Activated T-cell treated with anti-CD3 and anti-CD28 coated beads for 48 hours (primary cell): ENCODE measurements at places on chromosomes 3 and 15.

GRCh38 chr3:132555306-132556035, 41.6 kb upstream of the ACKR4 start:
- no peak for DNase-seq

GRCh38 chr15:77846360-77846759, 213.6 kb upstream of the LINGO1 start:
- no peak for DNase-seq

GRCh38 chr15:47846128-47846868, 129.0 kb downstream of the SEMA6D start:
- DNase-seq: no peak

DNA sequence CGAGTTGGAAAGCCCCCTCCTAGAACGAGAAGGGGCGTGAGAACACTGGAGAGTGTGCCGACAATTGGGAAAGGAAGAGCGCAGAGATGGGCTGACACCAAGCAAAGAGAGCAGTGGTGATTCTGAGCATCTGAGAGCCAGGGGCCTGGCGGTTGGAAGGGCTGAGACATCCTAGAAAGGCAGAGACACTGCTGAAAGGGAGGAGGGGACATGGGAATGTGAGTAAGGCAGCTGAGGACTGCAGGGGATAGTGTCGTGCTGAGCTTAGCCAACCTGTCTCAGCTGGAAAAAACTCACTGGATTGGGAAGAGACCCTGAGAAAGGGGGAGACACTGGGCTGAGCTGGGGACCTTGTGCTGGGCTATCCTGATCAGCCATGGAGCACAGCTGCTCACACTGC, 58.1 kb upstream of the SLC6A6 start:
- no peak for DNase-seq

- DNase-seq: no peak
Measured at GRCh38 chr15:29331669-29332068, 62.0 kb upstream of the NSMCE3 start.

DNA sequence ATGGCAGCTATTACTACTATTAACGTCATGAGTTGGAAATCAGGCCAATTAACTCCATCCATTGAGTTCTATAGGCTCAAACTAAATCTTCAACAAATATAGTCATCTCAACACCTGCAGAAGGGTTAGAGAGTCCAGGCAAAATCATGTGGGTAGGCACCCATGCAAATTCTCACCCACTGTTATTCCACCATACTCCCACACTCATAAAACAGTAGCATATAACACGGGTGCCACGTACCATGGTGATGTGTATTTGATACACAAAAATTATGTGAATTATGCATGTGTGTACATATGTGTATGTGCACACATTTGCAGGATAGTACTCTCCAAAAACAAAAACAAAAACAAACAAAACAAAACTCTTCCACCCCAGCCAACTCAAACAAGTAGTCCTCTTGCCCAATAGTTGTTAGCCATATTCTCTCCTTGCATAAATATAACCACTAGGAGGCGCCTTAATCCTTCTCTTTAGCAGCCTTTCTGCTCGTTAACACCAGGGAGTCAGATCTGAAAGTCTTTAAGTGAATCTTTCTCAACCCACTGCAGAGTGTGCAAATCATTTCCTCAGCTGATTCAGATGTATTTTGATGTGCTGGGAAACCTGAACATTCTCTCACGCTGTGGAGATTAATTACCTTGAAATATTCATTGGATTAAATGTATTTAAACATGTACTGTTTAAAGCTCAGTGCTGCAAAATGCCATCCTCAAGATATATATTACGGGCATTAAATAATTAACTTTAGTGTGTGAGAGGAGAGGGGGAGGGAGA, 38.0 kb upstream of the COPB2 start:
- DNase-seq: no peak

- DNase-seq: no peak
Measured at GRCh38 chr3:99516936-99517335, 121.5 kb upstream of the COL8A1 start.

- DNase-seq: no peak
Measured at GRCh38 chr15:29322415-29322814, 52.8 kb upstream of the NSMCE3 start.

GRCh38 chr3:56624725-56625124, 58.3 kb downstream of the TASOR start:
- DNase-seq: no peak

- no peak for DNase-seq
Measured at GRCh38 chr3:24145981-24146822, 201.1 kb downstream of the NR1D2 start.

DNA sequence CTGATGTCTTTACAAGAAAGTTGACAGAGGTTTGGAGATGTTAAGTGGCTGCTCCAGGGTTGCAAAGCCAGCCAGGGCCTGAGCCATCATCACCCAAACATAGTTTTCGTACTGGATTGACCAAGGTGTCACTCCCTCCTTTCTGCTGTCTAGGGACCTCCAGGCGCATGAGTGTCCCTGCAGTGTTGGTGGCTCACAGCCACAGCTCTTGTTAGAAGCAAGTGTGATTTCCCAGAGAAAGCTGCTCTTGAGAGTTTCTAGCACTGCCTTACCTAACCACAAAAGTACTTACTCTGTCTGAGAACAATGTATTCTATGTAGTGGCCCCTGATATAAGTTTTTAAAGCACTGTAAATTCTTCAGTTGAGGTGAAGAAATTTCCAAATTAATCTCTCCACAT, 144.1 kb downstream of the SOX2 start:
- DNase-seq: no peak

DNA sequence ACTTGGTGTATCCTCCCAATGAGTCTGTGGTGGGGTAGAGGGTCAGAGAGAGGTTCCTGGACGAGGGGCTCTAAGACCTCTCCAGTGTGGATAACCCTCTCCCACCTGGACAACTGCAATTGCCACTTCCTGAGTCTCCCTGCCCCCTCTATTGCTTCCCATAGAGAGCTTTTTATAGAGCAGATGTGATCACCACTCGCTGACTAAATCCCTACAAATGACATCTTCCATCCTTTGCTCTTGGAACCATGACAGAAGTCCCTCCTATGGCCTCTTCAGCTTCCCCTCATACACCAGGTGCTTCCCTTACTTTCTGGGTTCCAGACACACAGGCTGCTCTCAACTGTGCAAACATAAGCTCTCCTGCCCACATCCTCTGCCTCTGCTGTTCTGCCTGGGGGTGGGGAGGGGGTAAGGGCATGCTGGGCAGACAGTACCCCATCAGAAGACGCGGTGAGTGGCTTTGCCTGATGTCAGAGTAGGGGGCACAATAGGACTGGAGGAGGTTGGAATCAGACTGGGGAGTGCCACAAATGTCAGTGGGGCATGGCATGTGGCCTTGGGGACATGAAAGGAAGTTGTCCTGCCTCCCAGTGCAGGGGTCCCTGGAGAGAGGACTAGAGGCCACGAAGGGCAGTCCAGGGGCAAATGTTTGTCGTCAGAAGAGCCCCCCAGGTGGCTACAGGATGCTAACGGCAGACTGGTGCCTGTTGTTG, 15.2 kb downstream of the ITIH3 start:
- DNase-seq: no peak

DNA sequence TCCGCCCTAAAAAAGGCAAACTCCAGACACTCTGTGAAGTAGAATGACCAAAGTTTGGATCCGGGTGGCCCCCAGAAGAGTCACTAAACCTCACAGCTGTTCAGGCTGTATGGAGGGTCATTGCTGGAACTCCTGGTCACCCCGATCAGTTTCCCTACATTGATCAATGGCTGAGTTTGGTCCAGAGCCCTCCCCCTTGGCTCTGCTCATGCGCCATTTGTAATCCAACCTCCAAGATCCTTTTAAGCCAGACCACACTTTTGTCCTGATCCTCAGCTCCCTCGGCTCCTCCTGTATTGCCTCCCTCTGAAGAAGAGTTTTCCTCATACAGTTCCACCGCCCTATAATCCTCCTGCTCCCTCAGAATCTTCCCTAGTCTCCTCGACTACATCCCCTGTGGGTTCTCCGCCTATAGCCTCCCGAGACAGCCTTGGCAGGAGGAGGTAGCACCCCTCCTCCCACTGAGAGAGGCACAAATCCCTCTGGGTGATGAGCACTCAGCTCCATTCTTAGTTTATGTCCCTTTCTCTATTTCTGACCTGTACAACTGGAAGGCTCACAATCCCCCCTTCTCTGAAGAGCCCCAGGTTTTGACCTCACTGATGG, 42.2 kb downstream of the ZBTB11 start:
- DNase-seq: no peak

GRCh38 chr3:56424885-56425284, 43.4 kb downstream of the ERC2 start:
- no peak for DNase-seq

- no peak for DNase-seq
Measured at GRCh38 chr15:77818484-77819047, 185.9 kb upstream of the LINGO1 start.

DNA sequence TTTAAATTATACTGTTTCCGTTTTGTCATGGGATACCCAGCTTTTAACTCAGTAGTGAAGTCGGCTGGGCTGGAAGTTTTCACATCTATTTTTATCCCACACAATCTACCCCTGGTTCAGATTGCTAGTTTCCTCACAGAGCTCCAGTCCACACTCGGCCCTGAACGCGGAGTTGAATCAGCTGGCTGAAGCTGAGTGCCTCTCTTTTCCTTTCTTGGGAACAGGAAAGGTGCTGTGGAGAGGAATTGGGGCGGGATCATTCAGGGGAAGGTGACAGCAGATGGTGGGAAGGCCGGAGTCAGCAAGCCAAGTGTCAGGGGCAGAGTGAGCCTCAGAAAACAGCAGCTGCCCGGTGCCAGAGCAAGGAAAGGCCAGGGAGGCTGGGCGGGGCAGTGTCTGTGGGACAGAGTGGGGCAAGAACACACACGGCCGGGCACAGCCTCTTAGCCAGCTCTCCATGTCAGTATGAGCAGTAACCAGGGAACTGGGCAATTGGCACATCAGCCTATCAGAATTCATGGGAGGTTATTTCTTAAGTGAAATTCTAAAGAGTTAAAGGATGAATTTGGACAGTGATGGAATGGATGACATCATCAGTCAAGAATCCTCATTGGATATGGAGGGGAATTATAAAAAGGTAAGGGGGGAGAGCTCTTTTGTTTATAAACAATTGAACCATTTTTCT, 135.7 kb upstream of the IL12A start:
- DNase-seq: no peak

GRCh38 chr15:41650806-41651205, 9.4 kb upstream of the MGA start:
- DNase-seq: no peak

DNA sequence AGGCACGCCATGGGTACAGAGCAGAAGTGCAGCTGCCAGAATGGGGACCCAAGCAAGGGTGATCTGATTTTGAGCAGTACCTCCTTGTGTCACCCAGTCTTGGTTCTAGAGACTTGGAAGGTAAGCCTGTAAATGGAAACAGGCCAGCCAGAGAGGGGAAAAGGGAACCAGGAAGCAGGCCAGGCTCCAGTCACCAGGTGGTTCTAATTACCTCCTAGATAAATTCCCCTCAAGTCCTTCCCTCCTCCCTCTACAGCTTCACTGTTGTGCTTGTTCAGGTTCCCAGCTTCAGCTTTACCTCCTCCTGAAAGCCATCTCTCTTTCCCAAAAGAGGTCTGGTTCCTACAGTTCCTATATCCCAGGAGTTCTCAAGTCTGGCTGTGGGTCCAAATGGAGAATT, 58.8 kb upstream of the SLC7A14 start:
- DNase-seq: no peak

DNA sequence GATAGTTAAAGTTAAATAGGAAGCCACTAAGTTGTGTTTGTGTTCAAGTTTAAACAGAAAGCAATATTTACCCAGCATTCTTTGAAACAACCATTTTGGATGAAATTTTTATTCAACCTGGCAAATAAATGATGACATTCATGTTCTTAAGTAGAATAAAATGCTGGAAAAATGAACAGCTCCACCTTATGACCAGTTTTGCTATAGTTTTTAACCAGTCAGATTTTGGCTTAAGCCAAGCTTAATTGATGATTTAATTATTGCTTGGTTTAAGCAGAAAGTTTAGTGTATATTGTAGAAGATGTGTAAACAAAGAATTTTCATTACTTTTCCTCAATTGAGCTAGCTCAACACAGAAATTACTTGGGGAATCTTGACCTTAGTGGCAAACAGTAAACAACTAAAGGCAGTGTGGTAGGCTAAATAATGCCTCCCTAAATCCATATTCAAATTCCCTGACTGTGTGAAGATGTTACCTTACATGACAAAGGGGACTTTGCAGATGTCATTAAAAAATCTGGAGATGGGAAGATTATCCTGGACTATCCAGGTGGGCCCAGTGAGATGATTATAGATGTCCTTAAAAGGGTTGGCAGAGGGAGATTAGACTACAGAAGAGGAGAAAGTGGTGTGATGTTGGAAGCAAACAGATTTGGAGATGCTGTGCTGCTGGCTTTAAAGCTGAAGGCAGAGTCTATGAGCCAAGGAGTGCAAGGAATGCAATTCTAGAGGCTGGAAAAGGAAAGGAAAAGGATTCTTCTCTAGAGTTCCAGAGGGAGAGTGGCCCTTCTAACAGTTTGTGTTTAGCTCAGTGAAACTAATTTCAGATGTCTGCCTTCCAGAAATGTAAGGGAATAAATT, 448.6 kb upstream of the GOLIM4 start:
- DNase-seq: no peak

DNA sequence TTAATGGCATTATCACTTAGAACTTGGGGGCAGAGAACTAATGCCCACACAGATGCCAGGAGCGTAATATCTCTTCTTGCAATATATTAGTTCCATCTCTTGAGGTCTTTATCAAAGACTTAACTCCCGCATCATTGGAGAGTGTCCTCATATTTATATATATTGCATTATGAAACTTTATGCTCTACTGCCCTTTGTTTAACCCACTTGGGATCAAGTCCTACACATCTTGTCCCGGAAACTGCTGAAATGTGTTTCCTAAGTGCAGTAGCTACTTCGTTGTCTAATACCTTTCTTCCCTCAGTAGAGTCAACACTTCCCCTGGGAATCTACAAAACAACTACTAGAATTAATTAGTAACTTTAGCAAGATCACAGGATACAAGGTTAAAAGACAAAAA, 1029.2 kb downstream of the OTOL1 start:
- no peak for DNase-seq

DNA sequence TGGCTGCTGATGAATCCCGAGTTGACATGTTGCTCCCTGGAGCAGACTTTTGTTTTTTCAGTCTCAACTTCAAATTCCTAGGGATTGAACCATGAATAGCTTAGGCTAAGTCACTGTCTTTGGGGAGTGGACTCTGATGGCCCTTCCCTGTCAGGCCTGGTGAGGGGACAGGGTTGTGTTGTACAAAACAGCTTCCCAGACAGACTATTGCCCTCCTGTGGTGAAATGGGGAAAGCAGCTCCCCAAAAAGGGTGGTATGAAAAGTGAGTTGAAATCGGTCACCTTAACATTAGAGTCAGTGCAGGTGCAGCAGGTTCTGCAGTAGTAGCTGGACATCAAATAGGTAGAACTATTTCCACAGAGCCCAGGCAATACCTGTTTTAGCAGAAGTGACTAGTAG, 775.6 kb downstream of the ROBO2 start:
- no peak for DNase-seq
